ENCODE measurements at places on chromosomes 13 and 19.

DNA sequence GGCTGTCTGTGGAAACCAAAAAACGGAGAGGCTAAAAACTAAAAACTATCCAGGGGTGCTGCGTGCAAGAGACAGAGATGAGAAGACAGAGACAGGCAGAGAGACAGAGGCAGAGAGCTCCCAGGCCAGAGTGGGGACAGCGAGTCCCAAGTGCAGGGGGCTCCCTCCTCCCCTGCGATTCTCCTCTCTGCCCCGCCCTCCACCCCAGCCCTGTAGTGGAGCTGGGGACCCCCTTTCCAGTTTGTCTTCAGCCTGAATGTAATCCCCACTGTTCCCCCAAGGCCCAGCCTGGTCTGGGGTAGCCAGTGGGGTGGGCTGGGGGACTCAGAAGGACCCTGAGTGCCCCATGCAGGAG lies 2.0 kb downstream of the NFIC start:
- DNase-seq = no peak

DNA sequence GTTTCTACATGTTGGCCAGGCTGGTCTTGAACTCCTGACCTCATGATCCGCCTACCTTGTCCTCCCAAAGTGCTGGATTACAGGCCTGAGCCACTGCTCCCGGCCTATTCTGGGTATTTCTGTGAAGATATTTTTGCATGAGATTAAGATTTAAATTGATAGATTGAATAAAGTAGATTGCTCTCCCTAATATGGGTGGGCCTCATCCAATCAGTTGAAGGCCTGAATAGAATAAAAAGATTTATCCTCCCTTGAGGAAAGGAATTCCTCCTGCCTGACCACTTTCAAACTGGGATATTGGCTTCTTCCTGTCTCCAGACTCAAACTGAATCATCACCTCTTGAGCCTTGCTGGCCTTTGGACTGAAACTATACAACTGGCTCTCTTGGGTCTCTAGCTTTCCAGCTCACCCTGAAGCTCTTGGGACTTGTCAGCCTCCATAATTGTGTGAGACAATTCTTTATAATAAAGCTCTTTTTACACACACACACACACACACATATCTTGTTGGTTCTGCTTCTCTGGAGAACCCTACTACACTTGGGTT lies 36.1 kb upstream of the CXCL17 start:
- no peak for DNase-seq

DNA sequence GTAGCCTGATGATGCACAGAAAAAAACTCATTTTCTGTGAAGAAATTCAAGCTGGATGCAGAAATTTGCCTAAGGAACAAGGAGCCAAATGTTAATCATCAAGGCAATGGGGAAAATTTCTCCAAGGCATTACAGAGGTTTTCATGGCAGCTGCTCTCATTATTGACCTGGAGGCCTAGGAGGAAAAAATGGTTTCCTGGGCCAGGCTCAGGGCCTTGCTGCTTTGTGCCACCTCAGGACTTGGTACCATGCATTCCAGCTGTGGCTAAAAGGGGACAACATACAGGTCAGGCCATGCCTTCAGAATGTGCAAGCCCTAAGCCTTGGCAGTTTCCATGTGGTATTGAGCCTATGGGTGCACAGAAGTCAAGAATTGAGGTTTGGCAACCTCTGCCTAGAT lies 1320.1 kb upstream of the MIR17HG start:
- DNase-seq = no peak

GRCh38 chr19:1214862-1215731 lies 9.5 kb downstream of the STK11 start:
- no peak for DNase-seq

DNA sequence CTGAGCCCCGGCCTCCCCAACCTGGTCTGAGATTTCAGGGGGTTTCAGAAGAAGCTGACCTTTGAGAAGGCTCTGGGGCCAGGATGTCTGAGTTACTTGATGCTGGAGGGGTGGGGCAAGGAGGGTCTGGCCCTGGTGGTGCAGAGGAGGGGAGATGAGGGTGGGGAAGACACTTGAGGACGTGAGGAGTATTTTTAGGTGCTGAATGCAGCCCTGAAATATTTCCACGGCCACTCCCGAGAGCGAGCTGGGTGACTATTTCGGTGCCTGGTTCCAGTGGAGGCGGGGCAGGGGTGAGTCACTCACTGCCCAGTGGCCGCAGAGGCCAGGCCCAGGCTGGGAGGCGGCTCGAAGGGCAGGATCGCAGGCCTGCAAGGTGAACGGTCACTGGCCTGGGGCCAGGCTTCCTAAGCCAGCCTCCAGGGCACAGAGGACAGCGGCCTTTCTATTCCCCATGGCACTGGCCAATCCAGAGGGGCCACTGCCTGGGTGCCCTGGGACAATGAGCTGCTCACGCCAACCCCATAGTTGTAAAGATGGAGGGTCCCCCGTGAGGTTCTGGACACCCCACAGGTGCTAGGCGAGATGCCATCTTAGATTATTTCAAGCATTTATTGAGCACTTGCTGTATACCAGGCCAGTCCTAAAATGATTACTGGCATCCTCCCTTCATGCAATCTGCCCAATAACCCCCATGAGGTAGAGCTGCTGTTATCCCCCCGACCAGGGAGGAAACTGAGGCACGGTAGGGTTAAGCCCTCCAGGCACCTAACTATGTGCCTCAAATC lies 19.7 kb upstream of the JUND start:
- peak; percentile 60 for DNase-seq

DNA sequence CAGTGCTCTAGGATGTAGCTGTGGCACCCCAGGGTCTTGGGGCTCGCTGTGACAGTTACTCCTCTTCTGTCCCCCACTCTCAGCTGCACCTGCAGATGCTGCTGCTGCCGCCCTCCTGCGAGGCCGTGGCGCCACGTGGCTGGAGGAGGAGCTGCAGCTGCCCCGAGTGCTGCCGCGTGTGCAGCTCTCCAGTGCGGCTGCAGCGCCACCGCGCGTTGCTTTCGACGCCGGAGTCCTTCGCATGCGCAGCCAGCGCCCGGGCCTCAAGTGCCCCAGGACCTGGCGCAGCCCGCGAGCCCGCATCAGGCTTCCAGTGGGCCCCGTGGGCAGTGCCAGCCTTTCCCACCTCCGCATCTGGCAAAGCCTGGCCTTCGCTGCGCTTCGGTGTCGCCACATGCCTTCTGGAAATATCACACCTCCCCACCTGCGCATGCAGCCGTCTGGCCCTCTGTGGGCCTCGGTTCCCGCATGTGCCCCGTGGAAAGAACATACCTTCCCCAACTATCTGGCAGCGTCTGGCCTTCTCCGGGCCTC lies 692 bp upstream of the ZNF580 start:
- DNase-seq = no peak

- no peak for DNase-seq
Observed at GRCh38 chr19:8342684-8343482, at the start of gene KANK3. KANK3 (minus strand) TSS chr19:8343262; CDS start chr19:8337828, 5,434 bp downstream.

DNA sequence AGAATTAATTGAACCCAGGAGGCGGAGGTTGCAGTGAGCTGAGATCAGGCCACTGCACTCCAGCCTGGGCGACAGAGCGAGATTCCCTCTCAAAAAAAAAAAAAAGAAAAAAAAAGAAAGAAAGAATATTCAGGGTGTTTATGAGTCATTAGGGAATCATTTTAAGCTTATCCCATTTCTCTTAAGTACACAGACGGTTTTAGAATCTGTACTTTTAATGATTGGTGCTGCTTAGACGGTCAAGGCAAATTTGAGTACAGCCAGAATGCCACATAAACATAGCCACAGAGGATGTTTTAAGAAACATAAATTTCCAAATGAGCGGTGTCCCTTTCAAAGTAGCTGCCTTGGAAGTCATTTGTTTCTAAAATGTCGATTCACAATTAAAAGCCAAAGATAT lies 2.6 kb downstream of the SPRYD7 start:
- no peak for DNase-seq

DNA sequence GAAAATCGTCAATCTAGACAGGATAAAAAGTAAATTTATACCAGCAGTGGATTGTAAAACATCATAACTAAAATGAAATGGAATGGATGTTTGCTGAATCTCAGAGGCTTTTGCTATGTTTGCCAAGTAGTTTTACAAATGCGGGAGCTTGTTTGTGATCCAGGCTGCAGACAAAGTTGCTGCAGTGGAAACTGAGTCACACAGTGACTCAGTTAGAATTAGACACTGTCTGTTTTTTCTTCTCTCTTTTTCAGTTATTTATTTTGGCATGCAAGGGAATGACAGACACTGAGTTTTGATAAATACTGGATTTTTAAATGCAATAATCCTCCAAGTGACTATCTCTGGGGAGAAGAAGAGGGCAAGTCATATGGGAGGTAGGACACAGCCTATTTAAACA lies 4.6 kb upstream of the PNMA8A start:
- DNase-seq = no peak

GRCh38 chr19:35328851-35329285 lies at the start of gene CD22:
CD22 (plus strand) TSS chr19:35329187; CDS start chr19:35332041, 2,854 bp downstream.
- DNase-seq = no peak

DNA sequence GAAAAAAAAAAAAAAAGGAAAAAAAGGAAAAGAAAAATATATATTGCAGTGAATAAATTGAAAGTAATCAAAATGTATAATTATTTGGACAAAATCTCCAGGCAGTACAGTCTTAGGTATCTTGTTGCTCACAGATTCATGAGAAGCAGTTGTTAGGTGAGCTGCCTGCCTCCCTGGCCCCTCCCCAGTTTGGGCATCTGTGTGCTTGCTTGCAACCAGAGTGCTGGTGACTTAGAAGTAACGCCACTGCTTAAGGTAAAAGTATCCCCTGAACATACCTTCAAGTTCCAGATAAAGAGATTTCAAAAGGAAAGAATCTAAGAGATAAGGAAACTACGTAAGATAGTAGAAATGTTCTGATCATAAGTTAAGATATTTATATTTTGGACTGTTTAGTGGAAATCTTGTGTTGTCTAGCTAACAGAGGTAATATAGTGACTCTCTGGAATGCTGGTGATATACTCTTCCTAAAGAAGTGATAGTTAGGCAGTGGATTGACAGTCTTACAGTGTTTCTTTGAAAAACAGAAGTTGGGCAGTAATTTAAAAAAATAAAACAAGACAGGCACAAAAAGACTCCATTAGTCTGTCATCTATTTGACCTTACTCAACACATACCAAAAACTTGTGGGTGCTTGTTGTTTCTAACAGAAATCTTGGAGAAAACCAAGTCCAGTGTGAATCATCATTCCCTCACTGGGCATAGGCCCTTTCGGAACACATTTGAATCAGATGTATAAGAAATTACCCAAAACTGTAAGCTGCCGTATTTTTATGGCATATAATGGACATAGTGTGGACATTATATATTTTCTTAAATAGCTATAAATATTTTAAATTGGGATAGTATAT lies 38.3 kb upstream of the KCTD4 start:
- DNase-seq = no peak

DNA sequence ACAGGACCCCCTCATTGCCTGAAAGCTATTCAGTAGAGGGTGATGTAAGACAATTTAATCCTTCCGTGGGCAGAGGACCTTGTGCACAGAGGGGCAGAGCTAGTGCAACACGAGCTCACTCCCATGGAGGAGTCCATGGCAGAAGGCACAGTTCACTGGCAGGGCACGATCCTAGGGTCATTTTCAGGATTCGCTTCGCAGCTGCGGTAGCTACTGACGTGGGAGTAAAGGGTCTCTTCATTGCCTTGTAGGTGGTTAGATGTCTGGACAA lies 207.8 kb downstream of the FOXO1 start:
- DNase-seq = no peak

DNA sequence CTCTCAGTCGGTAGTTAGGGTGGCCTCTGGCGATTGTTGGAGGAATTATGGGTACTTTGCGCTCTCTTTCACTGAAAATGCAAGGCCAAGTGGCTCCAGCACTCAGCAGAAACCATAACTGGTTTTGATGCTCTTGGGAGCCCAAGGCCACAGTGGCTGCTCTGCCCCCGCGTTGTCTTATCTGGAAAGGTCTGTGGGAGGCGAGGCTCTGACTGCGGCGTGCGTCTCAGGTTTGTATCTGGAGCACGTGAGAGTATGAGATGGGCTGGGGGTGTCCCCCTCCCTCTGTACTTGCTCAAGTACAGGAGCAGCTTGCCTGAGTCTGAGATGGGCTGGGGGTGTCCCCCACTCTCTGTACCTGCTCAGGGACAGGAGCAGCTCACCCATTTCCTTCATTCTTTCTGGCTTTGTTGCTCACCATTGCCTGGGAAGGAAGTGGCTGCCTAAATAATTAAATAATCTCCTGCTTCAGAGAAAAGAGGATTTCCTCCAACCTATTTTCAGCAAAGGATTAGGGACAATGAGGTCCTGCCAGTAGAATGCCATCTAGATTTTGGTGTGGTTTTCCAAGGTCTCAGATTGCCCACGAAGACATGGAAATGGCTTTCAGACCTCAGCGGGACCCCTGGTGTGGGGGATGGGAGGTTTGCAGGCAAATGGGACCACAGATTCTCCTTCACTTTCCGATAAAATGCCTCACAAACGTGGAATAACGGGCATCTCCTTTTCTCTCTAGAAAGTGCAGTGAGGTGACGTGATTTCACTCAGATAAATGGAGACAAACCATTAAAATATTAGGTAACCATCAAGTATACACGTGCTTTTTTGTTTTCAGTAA lies 14.7 kb downstream of the ATP11A start:
- DNase-seq = no peak

GRCh38 chr13:23609414-23609760 lies 39.2 kb downstream of the TNFRSF19 start:
- DNase-seq = no peak

DNA sequence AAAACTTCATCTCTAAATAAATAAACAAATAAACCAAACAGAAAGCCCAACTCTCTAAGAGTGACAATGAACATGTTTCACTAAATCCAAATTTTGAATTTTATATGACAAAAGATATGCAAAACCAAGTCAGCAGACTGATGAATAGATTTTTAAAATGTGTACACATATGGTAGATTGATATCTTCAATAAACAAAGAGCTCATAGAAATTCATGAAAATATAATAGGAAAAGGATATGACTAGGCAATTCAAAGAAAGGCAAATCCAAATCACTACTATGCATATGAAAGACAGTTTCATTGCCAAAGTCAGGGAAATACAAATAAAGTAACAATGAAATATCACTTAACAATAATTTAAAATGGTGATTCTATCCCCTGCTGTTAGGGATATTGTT lies 63.7 kb upstream of the NBEA start:
- DNase-seq = no peak

DNA sequence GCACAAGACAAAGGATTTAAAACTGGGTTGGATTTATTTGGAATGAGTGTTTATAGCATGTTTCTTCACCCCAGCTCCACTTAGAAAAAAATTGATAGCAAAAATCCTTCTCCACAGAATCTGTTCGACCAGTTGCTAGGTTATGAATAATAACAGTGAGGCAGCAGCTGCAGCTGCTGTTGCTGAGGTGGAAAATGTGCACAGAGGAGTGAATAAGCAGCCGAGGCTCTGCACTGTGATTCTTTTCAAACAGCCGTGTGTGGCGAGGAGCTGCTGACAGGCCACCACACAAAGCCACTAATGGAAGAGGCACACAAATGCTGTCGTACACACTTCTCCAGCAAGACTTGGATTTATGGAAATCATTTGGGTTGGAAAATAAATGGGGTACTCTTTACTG lies 6.4 kb upstream of the RASL11A start:
- DNase-seq = peak; percentile 68

- no peak for DNase-seq
Observed at GRCh38 chr13:103030776-103031175, 35.4 kb downstream of the SLC10A2 start.

All from BJ (cell line).